ENCODE measurements at places on chromosomes 16 and 17. TPM values are rescaled to one million over a fixed set of nuclear protein-coding genes. Genes with fewer than 3 reads are reported as not detected.

Gene DNAH9
- 0.08 TPM for total RNA-seq

GRCh38 chr17:27577121-27577761 is 53.7 kb upstream of the LGALS9 start:
- peak; percentile 57 for DNase-seq

DNA sequence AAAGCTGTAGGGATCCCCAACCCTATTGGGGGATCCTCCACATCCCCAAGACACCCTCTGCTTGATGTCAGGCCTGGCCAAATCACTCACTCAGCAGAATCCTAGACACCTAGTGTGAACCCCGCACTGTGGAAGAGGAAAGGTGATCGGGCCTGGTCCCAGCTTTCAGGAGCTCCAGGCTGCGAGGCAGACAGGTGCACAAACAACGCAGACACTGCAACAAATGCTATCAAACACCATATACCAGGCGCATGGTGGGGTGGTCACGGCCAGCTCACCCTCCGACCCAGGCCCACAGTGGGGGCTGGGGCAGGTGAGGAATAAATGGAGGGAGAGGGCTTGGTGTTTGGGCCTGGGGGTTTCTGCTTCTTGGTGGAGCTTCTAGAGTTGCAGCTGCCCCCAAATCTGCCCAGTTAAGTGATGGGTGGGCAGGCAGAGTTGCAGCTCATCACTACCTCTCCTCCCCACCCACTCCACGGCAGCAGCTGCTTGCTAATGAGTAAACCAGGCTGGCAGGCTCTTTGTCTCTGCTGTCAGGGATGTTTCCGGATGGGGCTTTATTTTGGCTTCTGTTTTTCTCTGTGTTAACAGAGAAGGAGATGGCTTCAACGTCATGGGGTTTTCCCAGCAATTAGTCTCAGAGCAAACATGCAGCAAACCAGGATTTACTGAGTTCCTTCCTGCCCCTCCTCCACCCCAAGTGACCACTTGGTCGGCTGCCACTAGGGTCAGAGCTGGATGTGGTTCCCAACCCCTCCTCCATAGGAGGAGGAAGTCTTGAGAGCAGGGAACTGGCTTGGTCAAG is 46.6 kb downstream of the PECAM1 start:
- DNase-seq, result peak; percentile 84

DNA sequence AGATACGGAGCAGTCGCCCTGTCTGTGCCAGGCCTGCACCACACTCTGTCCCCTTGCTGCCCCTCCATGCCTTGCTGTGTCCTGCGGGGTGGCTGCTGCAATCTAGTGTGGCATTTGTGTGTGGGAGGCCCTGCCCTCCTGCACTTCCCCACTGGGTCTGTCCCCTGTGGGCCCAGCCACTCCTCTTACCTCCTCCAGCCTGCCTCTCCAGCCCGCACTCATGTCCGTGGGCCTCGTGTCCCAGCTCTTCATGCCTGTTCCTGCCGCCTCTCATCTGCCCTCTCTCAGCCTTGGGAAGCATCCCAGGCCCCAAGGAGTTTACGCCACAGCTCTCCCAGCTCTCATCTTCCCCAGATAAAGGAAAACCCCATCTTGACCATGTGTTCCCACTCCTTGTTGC is 26.6 kb downstream of the CRAMP1 start:
- DNase-seq, result no peak

Gene CACNG1
- not detected for total RNA-seq

DNA sequence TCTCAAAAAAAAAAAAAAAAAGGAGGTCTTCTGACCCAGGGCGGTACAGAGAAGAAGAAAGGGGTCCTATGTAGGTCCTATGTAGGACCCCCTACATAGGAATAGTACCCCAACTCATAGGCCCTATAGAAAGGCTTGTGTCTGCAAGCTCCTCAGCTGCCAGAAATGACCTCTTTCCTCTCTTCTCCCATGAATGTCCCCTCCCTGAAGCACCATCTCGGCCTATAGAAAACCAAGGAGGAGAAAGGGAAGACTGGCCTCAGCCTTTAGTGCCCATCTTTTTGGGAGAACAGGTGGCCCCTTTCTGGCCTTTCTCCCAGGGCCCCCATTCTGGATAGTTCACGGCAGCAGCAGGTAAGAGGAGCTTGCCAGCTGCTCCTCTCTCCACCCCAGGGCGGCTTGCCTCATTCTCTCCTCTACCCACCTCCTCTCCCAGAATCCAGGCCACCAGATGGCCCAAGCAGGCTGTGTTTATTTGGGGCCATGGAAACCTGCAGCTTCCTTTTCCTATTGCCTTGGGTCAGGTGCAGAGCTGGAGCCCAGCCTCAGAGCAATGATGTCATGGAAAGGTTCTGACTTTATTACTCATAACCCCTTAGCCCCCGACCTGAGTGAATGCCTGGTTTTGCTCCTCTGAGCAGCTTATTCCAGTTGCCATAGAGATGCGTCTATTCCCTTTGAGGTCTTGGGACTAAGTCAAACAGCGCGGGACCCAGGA is 1.6 kb upstream of the MRPL58 start:
- no peak for DNase-seq

- peak; percentile 78 for DNase-seq
Observed at GRCh38 chr17:75808905-75809621, 24.5 kb downstream of the UNK start.

Gene MLLT6
- 88.9 TPM for total RNA-seq

DNA sequence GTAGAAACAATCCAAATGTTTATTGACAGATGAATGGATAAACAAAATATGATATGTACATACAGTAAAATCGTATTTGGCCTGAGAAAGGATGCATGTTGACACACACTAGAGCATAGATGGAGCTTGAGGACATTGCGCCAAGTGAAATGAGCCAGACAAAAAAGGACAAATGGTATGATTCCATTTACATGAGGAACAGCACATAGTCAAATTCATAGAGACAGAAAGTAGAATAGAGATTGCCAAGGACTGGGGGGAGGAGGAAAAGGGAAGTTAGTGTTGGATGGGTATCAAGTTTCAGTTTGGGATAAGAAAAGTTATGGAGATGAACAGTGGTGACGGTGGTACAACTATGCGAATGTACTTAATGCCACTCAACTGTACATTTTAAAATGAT is 47.9 kb downstream of the COPRS start:
- DNase-seq, result no peak

DNA sequence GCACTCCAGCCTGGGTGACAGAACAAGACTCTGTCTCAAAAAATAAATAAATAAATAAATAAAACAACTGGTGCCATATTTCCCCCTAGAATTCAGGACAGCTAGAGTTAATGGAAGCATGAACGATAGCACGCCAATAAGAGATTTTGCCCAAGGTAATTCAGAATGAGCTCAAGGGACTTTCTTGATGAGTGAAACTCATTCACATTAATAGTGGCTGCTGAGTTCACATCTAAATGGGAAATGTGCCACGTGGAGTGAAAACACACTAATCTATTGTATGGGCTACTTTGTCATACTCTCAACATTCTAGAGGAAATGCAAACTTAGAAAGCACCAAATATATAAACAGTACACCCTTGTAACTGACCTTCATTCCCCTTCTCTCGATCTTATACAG is 47.4 kb upstream of the PSMD7 start:
- DNase-seq, result no peak

Gene TUBB3
- 8.8 TPM for total RNA-seq

DNA sequence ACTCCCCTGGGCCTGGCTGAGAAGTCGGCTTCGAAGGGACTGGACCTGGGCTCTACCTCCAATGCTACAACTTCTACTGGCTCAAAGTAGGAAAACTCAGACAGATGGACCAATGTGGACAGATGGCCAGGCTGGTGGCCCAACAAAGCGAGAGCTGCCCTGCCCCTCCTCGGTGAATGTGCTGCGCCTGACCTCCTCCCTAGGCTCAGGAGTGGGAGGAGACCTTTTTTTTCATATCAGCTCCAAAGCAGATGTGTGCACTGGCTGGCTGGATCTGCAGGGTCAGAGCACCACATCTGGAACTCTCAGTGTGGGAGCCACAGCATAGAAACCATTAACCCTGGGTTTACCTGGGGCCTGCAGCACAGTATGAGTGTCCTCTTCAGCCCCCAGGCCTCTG is 20.8 kb downstream of the ATP6V0D1 start:
- DNase-seq, result no peak

DNA sequence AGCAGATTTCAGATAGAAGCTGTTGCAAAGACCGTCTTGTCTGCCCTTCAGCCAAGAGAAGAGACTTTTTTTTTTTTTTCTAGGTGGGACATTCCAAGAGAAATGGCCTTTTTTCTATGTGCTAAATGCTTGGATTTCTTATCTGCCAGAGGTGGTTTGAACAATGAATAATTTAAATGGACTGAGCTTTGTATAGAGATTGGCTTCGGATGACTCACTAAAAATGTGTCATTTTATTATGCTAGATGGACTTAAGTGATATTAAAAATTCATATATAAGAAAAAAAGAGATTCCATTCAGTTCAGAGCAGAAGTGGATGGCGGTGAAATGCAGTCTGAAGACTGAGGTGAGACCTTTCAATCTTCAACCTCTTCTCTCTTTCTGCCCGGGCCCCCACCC is 58.4 kb downstream of the MEAK7 start:
- no peak for DNase-seq

DNA sequence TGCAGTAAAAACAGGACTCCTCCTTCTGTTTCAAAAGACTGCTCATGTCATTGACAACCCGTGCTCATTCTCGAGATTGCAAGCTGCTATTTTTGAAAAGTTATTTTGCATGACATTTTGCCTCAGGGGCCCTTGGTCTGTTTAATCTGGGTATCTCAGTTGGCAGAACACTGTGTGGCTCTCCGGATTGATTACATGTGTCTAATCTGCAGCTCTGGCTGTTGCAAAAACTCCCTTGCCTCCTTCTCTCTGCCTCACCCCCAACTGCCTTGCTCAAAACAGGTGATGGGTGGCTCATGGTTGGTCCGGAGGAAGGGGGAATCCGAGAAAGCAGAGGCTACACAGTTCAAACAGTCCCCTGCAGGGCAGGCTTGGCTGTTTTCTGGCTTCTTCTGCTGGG is 25.3 kb downstream of the GINS3 start:
- DNase-seq, result peak; percentile 53

DNA sequence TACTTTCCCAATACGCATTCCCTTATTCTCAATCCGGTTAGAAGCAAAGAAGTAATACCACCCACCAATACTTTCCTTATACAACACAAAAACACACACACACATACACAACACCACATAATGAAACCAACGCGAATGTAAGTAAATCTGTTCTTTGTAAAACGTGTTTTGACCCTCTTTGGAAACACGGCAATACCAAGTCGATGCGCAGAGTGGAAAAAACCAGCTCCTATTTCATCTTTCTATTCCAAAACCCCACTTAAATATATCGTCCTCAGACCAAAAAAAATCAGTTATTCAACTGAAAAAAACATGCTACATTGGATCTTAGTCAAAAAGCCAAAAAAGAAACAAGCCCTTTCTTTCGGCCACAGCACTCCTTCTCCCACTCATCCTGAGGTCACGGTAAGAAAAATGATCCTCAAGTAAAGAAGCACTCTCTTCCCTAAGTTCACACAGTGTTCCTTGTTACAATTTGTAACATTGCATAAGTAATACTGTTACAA is 31.0 kb upstream of the ARL4D start:
- DNase-seq, result no peak

- no peak for DNase-seq
Observed at GRCh38 chr16:73891129-73891542, 405.5 kb upstream of the PSMD7 start.

Gene TVP23A
- 0.80 TPM for total RNA-seq

DNA sequence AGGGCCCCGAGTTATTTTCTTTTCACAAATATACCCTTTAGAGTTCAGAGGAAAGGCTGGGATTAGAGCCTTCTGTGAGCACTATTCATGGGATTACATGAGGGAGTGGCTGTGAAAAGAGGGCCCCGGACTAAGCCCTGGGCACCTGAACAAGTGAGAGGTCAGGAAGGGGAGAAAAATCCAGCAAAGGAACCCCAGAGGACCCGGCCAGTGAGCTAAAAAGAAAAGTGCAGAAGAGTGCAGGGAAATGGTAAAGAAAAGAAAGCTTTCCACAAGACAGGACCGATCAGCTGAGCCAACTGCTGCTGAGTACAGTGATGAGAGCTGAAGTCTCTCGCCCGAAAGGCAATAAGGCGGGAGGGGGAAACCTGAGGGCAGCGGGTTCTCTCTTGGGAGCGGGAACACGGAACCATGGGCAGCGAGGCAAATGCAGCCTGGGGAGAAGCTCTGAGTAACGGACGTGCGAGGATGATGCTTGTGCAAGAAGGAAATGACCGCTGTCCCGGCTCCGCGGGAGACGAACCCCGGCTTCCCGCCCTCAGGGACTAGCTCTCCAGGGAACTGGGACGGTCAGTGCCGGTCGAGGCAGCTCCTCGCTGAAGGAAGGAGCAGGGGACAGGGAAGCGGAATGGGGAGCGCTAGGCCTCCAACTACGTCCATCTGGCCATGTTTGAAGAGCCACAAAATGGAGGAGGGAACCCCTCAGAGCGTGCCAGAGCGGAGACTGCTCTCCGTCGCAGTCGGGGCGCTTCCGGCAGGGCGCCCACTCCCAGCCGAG is 665 bp upstream of the ALDH3A2 start:
- peak; percentile 81 for DNase-seq

DNA sequence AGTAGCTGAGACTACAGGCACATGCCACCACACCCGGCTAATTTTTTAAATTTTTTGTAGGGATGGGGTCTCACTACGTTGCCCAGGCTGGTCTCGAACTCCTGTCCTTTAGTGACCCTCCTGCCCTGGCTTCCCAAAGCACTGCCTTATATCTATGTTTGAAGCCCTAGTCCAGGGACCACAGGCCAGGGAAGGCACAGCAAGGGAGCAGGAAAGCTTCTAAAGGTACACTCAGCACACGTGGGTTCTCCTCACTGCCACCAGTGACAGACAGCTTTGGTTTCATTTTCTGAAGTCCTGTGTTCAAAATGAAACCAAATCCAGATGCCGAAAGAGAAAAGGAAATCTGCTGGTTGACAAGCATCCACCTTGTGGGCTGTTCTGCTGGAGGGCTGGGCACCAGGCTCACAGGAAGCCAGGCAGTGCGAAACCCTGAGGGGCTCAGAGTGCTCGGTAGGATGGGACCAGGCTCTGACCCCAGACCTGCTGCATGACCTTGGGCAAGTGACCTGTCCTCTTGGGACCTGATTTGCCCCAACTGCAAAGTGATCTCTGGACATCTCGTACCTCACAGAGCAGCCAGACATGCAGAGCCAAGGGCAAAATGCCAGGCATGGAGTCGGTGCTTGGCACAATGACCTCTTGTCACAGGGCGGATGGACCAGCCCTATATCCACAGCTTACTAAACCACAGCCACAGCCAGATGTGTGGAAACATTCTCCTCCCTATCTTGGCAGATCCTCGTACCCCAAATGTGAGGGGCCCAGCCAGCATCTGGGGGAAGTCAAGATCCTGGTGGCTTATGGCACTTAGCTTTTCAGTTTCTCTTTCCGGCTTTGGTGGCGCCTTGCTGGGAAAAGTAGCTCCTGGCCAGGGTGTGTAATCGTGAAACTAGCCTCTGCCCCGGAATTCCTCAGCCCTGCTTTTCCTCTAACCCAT is 2.8 kb upstream of the SOCS1 start:
- DNase-seq, result peak; percentile 71

GRCh38 chr16:4064950-4065352 is 51.3 kb downstream of the ADCY9 start:
- no peak for DNase-seq
